Smooth muscle cell of trachea (primary cell): ENCODE measurements at places on chromosomes 2 and 18. TPM values are rescaled to one million over a fixed set of nuclear protein-coding genes. Genes with fewer than 3 reads are reported as not detected.

D2HGDH gene
- total RNA-seq = 21.1 and 31.8 TPM in 2 replicates

HOXD4 gene
- not detected in 2 replicates for total RNA-seq

SCN2A gene
- 2.0 and 7.8 TPM in 2 replicates for total RNA-seq

GNAL gene
- total RNA-seq = 0.15 and 0.99 TPM in 2 replicates

RDH14 gene
- total RNA-seq = 31.1 and 33.5 TPM in 2 replicates

SULT1C2 gene
- total RNA-seq = 0.44 and 0.50 TPM in 2 replicates

CCDC141 gene
- total RNA-seq = under 0.01 and 0.29 TPM in 2 replicates

SP5 gene
- not detected in 2 replicates for total RNA-seq

RTP5 gene
- not detected in 2 replicates for total RNA-seq

GALR1 gene
- total RNA-seq = under 0.01 TPM in 1 of 2 replicates, not detected in the other

EPC2 gene
- 15.7 and 21.2 TPM in 2 replicates for total RNA-seq

LBX2 gene
- 3.1 and 6.3 TPM in 2 replicates for total RNA-seq

MC4R gene
- not detected in 2 replicates for total RNA-seq

ADCYAP1 gene
- not detected in 2 replicates for total RNA-seq

LRRTM1 gene
- total RNA-seq = not detected in 2 replicates

ZNF396 gene
- 2.8 and 3.0 TPM in 2 replicates for total RNA-seq

DPY30 gene
- total RNA-seq = 54.7 and 81.6 TPM in 2 replicates

LYPD6B gene
- not detected in 2 replicates for total RNA-seq

TTC27 gene
- total RNA-seq = 24.0 and 27.6 TPM in 2 replicates

UGT1A10 gene
- total RNA-seq = not detected in 2 replicates

G6PC2 gene
- total RNA-seq = not detected in 2 replicates

FSHR gene
- total RNA-seq = not detected in 2 replicates

MC5R gene
- not detected in 2 replicates for total RNA-seq

MYL12B gene
- total RNA-seq = 307 and 414 TPM in 2 replicates

FAM124B gene
- 0.44 TPM in 1 of 2 replicates, not detected in the other for total RNA-seq

IL36G gene
- total RNA-seq = not detected in 2 replicates

TANC1 gene
- 23.0 and 26.8 TPM in 2 replicates for total RNA-seq

TSPYL6 gene
- under 0.01 TPM in 1 of 2 replicates, not detected in the other for total RNA-seq

MOCOS gene
- 5.5 and 13.7 TPM in 2 replicates for total RNA-seq

QPCT gene
- 7.0 and 19.7 TPM in 2 replicates for total RNA-seq

DSC3 gene
- total RNA-seq = 0.15 and 0.33 TPM in 2 replicates

CD302 gene
- 9.8 and 10.0 TPM in 2 replicates for total RNA-seq

NCKAP5 gene
- 1.8 and 3.5 TPM in 2 replicates for total RNA-seq

EFR3B gene
- 0.73 and 0.83 TPM in 2 replicates for total RNA-seq
